ENCODE measurements at places on chromosomes 16 and 17.

- H3K4me3 ChIP-seq = no peak overlapping the region
- no peak for DNase-seq
- no peak overlapping the region for H3K27ac ChIP-seq
- H3K36me3 ChIP-seq = no peaks in the 10 kb centered on the region
These were observed 10.4 kb downstream of the ADAM11 start for GRCh38 chr17:44769230-44769629.

GRCh38 chr17:64216000-64216337 is 47.1 kb downstream of the TEX2 start:
- H3K27me3 ChIP-seq = no peaks in the 10 kb centered on the region
- H3K36me3 ChIP-seq = peaks cover 1% of the 10 kb centered on the region
- DNase-seq = no peak
- peaks cover 45% of the 10 kb centered on the region for H3K4me1 ChIP-seq

GRCh38 chr16:27239906-27240655 is 28.5 kb downstream of the NSMCE1 start:
- no peak for DNase-seq
- H3K27me3 ChIP-seq = no peaks in the 10 kb centered on the region
- no peak overlapping the region for H3K27ac ChIP-seq

- no peak overlapping the region for H3K27ac ChIP-seq
- no peak overlapping the region for H3K4me3 ChIP-seq
- DNase-seq = no peak
- H3K36me3 ChIP-seq = no peaks in the 10 kb centered on the region
These were observed 28.0 kb downstream of the CACNA1G start for GRCh38 chr17:50588391-50589049.

GRCh38 chr17:19390951-19391350 is 4.0 kb upstream of the MFAP4 start:
- peaks cover 1% of the 10 kb centered on the region for H3K36me3 ChIP-seq
- no peak for DNase-seq
- H3K4me3 ChIP-seq = no peak overlapping the region
- H3K27ac ChIP-seq = no peak overlapping the region
- H3K4me1 ChIP-seq = peaks cover 16% of the 10 kb centered on the region

GRCh38 chr17:55743103-55743679 is 7.7 kb upstream of the PCTP start:
- no peaks in the 10 kb centered on the region for H3K27me3 ChIP-seq
- H3K4me3 ChIP-seq = no peak overlapping the region
- H3K36me3 ChIP-seq = no peaks in the 10 kb centered on the region
- DNase-seq = no peak
- no peaks in the 10 kb centered on the region for H3K4me1 ChIP-seq

- no peak overlapping the region for H3K4me3 ChIP-seq
- H3K4me1 ChIP-seq = peaks cover 3% of the 10 kb centered on the region
These were observed 23.0 kb upstream of the TNS4 start for GRCh38 chr17:40524243-40524965.

DNA sequence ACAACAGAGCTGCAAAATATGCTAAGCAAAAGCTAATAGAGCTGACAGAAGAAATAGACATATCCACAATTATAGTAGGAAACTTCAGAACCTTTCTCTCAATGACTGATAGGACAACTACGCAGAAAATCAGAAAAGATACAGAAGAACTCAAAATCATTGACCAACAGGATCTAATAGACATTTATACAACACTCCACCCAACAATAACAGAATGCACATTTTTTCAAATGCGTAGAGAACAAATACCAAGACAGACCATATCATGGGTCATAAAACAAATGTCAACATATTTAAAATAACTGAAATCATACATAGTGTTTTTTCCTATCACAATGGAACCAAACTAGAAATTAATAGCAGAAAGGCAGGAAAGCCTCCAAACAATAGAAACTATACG is 237.4 kb downstream of the C16orf78 start:
- no peaks in the 10 kb centered on the region for H3K27me3 ChIP-seq
- no peak overlapping the region for H3K27ac ChIP-seq
- H3K4me1 ChIP-seq = no peaks in the 10 kb centered on the region
- H3K36me3 ChIP-seq = no peaks in the 10 kb centered on the region
- DNase-seq = no peak
- H3K4me3 ChIP-seq = no peak overlapping the region

DNA sequence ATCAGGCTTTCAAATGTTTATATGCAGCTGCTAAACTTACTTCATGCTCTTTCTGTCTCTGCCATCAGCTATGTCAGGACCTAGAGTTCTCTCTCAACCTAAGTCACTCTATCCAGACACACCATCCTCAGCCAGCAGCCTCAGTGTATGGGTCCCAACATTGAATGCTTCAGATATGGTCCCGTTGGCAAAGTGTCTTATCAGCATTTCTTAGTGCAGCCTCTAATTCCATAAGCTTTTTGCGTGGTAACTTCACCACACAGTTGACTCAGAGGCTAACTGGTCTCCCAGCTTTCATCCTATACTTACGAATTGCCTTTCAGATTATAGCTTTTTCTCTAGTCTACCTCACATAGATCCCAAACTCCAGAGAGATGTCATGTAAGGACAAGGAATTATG is 402.9 kb upstream of the EEF2KMT start:
- H3K4me3 ChIP-seq = no peak overlapping the region
- DNase-seq = no peak
- H3K27me3 ChIP-seq = no peaks in the 10 kb centered on the region
- no peaks in the 10 kb centered on the region for H3K36me3 ChIP-seq
- no peak overlapping the region for H3K27ac ChIP-seq

DNA sequence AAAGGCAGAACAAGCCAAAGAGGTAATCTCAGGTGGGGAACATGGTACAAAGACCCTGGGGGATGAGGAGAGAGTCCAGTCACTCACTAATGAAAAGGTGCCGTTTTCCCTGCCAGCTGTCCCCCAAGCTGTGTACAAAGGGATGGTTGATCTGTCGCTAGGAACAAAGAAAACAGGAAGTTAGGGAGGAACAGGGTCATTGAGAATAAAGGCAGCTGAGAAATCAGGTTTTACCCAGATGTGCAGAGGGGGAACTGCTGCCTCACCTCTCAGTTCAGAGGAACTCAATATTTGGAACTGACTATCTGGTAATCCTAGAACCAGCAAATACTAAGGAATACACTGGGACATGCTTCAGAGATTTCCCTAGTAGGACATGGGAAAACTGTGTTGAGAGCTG is 1.5 kb downstream of the RSKR start:
- peaks cover 2% of the 10 kb centered on the region for H3K36me3 ChIP-seq
- no peak for DNase-seq
- H3K4me1 ChIP-seq = no peaks in the 10 kb centered on the region
- no peak overlapping the region for H3K4me3 ChIP-seq
- H3K27me3 ChIP-seq = no peaks in the 10 kb centered on the region
- no peak overlapping the region for H3K27ac ChIP-seq

Data from Caco-2 (cell line).